ENCODE measurements at places on chromosomes 6 and 20.

GRCh38 chr20:37144856-37145404 is 34.2 kb upstream of the RPN2 start:
- DNase-seq: peak; percentile 33

DNA sequence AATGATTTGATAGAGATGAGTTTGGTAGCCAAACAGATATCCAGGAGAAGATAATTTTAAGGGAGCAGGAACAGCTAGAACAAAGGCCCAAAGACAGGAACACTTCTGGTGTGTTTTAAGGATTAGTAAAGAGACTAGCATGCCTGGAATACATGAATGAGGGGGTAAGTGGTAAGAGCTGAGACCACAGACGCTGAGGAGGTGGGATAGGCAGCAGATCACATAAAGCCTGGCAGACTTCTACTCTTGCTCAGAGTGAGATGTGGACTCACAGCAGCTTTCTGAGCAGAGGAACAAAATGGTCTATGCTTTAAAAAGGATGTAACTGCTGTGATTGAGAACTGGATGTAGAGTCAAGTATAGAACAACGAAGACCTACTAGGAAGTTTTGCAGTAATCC is 100.1 kb downstream of the EPHA7 start:
- no peak for DNase-seq

DNA sequence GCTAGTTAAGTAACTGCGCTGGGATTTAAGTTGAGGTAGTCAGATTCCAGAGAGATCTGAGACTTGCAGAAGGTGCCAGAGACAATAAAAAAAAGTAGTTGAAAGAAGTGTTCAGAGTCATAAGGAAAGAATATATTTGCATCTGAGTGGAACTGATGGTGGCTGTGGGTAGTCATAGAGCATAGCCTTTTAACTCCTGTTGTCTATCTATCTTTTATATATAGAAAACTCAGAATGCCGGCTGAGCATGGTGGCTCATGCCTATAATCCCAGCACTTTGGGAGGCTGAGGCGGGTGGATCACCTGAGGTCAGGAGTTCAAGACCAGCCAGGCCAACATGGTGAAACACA is 62.0 kb downstream of the CARMIL1 start:
- DNase-seq: no peak

DNA sequence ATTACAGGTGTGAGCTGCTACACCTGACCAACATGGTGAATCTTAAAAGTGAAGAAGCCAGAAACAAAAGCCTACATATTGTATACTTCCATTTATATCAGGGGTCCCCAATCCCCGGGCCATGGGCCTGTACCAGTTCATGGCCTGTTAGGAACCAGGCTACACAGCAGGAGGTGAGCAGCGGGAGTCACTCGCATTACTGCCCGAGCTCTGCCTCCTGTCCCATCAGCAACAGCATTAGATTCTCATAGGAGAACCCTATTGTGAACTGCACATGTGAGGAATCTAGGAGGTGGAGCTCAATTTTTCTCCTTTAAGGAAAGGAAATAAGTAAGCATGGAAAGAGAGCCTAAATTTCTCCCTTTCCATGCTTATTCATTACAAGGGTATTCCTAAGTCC is 21.7 kb downstream of the CSNK2A1 start:
- no peak for DNase-seq

DNA sequence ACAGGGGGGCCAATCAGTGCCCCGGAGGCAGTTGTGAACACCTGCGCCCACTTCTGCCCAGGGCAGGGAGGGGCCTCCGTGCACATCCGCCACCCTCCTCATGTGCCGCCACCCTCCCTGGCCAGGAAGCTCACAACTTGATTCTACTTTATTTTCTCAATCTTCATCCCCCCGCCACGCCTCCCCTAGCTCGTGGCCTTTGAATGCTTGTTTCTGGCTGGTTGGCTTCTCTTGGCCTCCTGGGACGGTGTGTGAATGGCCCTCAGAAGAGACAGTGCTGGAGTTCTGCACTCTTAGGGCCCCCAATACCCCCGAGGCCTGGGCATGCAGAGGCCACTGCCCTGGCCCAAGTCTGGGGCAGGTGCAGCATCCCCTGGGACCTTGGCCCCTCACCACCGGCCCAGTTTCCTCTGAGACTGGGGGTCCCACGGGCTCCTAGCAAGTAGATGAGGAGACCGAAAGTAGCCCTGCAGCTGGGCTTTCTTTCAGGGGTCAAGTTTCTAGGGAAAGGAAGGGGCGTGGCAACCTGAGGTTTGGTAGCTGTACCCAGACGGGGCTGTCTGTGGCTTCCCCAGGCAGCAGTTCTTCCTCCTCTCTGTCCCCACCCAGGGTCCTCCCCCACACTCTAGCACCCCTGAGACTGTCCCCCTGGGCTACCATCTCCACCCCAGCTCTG is 1.3 kb downstream of the RGS19 start:
- DNase-seq: no peak

DNA sequence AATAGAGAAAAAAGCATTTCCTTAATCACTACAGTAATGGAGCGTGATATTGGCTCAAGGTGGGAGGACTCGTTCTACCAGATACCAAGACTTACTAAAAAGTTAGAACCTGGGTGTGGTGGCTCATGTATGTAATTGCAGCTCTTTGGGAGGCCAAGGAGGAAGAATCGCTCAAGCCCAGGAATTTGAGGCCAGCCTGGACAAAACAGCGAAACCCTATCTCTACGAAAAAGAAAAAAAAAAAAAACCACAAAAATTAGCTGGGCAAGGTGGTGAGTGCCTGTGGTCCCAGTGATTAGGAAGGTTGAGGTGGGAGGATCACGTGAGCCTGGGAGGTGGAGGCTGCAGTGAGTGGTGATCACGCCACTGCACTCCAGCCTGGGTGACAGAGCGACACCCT is 24.0 kb upstream of the ATRN start:
- DNase-seq: no peak

GRCh38 chr6:42901538-42901957 is 14.3 kb upstream of the PTCRA start:
- DNase-seq: peak; percentile 87

GRCh38 chr6:36516559-36516958 is 30.7 kb downstream of the STK38 start:
- no peak for DNase-seq

GRCh38 chr6:17851720-17852161 is 135.7 kb downstream of the KIF13A start:
- DNase-seq: no peak

- DNase-seq: no peak
Observed at GRCh38 chr6:146253691-146254090, 224.8 kb downstream of the GRM1 start.

DNA sequence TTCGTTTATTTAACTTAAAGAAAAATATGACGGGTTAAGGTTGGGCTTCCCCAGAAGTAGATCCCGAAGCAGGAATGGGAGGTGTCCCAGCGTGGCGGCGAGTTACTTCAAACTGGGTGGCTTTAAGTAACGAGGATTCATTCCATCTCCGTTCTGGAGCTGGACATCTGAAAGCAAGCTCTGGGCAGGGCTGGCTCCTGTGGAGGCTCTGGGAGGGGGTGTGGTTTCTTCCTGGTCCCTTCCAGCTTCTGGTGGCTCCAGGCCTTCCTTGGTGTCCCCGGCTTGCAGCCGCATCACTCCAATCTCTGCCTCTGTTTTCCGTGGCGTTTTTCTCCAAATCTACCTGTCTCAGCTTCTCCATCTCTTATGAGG is 47.3 kb upstream of the BHLHE23 start:
- no peak for DNase-seq

DNA sequence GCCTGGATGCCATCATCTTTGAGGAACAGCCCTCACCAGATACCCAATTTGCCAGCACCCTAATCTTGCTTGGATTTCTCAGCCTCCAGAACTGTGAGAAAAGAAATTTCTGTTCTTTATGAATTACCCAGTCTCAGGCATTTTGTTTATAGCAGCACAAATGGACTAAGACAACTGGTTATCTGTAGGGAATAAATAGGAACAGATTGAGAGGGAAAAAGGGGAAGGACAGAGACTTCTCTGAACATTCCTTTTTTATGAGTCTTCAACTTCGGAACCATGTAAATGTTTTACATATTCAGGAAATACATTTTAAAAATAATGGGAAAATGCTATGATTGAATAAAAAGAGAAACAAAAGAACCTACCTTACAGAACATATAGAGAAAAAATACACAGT is 20.9 kb downstream of the KCTD20 start:
- peak; percentile 14 for DNase-seq
